ENCODE measurements at places on chromosomes 2 and 18. TPM values are rescaled to one million over a fixed set of nuclear protein-coding genes. Genes with fewer than 3 reads are reported as not detected.

Gene CIB4
- not detected for total RNA-seq

Gene C2orf92
- total RNA-seq: 26.7 TPM

Gene SLC30A3
- not detected for total RNA-seq

Gene DTNA
- 20.8 TPM for total RNA-seq

Gene FTCDNL1
- total RNA-seq: 8.0 TPM

Gene SH3BP4
- total RNA-seq: 20.0 TPM

Gene LONRF2
- 1.8 TPM for total RNA-seq

Gene MC4R
- total RNA-seq: not detected

Gene L3MBTL4
- total RNA-seq: 13.4 TPM

Gene ZBTB7C
- total RNA-seq: 24.3 TPM

Gene ALPP
- not detected for total RNA-seq

Gene CD302
- total RNA-seq: 72.4 TPM

Gene C18orf54
- 3.0 TPM for total RNA-seq

Gene ARPC2
- total RNA-seq: 554 TPM

DNA sequence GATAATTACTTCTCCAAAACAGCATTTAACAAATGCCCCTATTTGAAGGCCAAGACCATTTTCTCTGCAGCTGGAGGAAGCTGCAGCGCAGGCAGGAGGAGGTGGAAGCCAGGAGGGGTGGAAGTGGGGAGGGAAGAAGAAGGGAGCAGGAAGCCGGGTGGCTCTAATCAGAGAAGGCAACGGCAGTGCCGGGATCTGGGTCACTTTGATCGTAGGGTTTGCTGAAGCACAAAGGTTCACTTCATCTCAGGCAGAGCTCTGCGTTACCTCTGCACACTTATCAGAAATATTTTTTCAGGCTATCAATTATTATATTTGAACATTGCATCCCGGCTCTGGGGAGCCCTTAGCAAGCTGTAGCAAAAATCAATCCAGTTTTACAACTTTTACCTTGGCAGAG is 315.8 kb upstream of the POU3F3 start:
- DNase-seq: no peak

- DNase-seq: no peak
Observed at GRCh38 chr2:173415431-173416381, 61.0 kb downstream of the CDCA7 start.

DNA sequence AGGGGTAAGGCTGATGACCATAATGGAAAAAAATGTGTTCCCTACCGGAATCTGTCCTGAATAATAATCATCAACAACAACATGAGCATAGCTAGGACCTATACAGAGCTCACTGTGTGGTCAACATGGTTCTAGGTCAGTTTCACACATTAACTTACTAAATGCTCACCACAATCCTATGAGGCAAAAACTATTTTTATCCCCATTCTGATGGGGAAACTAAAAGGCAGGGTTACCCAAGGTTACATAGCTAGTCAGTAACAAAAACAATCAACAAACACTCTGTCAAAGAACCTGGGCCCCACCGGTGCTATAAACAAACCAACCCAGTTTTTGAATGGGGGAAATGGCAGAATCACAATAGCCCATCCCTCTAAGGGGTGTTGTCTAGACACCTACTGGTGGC is 40.1 kb downstream of the AOX1 start:
- no peak for DNase-seq

DNA sequence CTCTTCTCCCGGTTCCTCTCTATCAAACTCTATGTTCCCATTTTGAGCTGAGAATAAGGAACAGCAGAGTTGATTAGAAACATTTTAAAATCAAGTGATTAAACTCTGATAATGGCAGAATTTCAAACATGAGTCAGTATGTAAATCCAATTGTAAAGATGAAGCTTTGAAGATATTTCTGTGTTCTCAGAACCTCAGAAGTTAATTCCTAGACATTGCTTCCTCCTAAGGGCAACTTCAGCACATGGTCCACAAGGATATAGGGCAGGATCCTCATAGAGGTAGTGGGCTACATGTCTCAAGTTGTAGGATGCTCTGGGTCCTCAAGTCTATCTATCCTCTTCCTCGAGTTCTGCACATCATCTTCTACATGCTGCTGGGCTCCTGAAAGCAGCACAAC is 46.3 kb downstream of the QPCT start:
- DNase-seq: no peak

GRCh38 chr18:63897072-63897471 is 9.6 kb downstream of the SERPINB2 start:
- no peak for DNase-seq

DNA sequence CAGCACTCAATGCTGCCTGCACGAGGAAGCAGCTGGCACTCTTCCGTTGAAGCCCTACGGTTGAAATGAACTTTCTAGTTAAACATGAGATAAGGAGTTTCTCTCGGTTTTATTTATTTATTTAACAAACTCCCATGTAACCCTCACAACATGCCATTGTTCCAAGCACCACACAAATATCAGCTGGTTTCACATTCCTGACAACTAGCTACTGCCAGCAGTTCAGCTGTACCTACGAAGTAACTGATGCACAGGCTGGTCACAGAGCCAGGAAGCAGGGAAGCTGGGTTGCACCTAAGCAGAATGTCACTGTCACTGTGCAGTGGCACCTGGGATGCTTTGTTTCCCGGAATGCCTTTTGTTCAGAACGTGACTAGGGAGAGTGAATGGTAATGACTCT is 18.1 kb downstream of the TIMM21 start:
- no peak for DNase-seq

GRCh38 chr2:135037831-135038230 is 9.4 kb downstream of the MAP3K19 start:
- DNase-seq: no peak

GRCh38 chr2:206125901-206126300 is 33.3 kb downstream of the NDUFS1 start:
- DNase-seq: no peak

DNA sequence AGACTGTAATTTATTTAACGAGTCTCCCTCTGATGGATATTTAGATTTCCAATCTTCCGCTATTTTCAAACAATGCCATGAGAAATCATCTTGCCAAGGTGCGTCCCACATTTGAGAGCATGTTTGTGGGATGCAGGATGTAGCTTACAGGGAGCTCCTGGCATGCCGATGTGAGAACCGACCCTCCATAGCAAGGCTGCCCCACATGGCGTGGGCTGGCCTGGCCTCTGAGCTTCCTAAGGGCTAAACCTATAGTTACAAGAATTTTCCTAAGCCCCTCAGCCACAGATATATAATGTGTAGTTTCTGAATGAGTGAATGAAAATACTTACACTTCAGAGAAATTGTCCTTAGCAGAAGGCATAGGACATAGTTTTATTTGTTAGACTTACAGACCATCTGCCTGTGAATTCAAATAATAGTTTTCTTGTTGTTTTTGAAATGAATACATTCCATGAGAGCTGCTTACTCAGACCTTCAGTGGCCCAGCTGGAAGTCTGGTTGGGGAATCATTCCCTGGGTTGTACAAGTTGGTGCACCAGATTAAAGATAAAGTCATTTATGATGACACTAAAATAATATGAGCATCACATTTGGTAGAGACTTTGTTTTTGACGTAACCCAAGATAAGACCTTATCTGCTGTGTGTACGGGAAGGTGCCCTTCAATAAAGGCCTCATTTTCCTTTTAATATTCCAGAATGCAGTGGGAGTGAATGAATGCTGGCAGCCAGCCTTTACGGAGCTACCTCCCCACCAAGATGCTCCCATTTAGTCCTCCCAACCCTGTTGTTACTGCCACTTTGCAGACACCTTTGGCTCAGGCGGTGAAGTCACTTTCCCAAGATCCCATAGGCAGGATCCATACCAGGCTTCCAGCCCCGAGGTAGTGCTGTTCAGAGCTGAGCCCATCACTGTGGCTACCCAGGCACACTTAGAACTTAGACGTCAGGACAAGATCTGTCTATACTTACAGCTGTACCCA is 107.1 kb downstream of the GLI2 start:
- peak; percentile 59 for DNase-seq

DNA sequence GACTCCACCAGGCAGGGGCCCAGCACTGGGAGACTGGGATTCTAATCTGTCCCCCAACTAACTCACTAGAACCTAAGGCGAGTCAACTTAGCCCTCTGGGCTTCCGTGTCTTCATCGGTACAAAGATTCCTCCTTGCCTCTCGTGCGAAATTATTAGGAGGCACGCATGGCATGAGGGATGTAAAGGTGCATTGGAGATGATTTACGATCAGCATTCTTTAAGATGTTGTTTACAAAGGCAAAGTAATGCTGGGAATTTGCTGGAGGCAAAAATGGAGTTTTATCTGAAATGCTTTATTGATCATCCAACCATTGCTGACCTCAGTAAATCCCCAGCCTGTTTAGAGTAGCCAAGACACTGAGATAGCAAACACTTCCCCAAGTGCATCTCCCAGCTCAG is 171.8 kb upstream of the KLHL29 start:
- no peak for DNase-seq

- no peak for DNase-seq
Observed at GRCh38 chr2:216478151-216478550, 20.5 kb upstream of the RPL37A start.

- no peak for DNase-seq
Observed at GRCh38 chr2:206937555-206937954, 1.8 kb upstream of the CPO start.

GRCh38 chr2:12416600-12416999 is 300.1 kb upstream of the TRIB2 start:
- peak; percentile 81 for DNase-seq

DNA sequence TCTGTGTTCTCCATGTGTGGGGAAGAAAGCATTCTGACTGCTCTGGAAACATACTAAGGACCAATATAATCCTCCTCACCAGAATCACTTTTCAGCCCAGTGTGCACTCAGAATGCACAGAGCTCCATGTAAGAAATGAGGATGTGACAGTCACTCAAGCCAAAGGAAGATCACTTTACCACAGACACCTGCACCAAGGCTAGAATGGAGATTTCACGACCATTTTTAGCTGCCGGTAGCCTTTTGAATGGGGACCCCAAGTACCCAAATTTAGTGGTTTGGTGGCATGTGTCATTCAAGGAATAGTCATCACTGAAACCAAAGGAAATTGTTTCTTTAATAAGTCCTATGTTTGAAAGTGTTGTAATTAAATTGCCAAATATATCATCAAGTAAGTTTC is 613.2 kb upstream of the ACVR2A start:
- DNase-seq: no peak

- no peak for DNase-seq
Observed at GRCh38 chr18:2986150-2986865, 26.6 kb downstream of the LPIN2 start.

DNA sequence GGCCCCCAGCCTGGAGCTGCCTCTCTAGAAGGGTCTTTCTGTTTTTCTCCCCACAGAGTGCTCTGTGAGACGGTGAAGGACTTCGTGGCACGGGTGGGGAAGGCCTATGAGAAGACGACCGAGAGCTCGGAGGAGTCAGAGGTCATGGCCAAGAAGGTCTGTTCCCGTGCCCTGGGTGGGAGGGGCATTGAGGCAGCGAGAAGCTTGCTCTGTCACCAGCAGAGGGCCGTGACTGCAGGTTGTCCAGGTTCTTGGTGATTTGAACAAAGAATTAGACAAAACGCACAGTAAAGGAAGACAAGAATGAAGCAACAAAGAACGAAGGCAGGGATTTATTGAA is 93.9 kb downstream of the DGKD start:
- peak; percentile 41 for DNase-seq

- no peak for DNase-seq
Observed at GRCh38 chr2:162342321-162342720, 1.6 kb upstream of the GCA start.

DNA sequence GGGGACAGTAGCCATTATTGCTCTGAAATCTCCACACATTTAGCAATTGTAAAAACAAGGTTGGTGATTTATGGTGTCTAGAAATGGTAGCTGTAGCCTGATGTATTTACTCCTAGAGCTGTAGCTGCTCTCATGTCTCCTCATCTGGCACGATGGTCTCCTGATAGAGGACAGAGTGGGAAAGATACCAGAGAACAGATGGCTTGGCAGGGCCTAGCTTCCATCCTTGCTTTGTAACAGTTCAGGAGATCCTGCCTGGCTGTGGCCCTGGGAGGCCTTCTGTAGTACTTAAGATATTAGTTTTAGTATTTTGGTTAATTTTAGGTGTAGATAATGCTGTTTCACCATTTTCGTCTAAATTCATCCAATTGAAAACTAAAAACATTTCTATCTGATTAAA is 6.7 kb downstream of the ATG16L1 start:
- DNase-seq: no peak

GRCh38 chr2:220955776-220956175 is 616.3 kb downstream of the EPHA4 start:
- DNase-seq: no peak

- DNase-seq: no peak
Observed at GRCh38 chr2:192983173-192983572, 788.4 kb upstream of the TMEFF2 start.

- DNase-seq: peak; percentile 87
Observed at GRCh38 chr18:63366213-63367052, 573 bp downstream of the KDSR start.

DNA sequence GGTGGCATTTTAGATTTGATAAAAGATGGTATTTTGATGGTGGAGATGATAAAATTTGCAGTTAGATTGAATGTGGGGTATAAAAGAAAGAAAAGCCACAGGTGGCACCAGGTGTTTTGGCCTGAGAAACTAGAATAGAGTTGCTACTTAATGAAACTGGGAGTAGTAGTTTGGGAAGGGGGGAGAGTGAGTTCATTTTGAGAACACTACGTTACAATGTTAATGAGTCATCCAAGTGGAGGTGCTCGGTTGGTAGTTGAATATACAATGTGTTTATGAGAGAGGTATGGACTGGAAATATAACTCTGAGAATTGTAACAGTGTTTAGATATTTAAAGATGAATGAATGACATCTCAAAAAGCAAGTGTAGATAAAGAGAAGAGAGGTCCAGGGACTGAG is 26.4 kb downstream of the EPG5 start:
- DNase-seq: no peak

DNA sequence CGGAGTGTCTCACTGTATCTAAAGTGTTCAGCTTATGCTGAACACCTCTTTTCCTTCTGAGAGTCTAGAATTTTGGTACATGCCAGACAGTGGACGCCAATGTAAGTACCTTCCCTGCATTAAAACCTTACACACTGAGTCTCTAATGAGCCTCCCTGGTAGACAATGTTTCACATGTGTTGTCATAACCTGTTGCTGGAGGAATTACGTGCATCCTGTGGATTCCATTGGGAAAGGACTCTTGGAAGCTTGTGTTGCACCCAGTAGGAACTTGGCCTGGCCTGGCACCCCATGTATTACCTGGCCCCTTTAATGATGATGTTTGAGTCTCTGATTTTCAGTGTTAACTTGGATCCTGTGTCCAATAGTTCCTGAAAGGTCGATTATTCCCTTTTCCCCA is 20.5 kb downstream of the CHCHD5 start:
- no peak for DNase-seq

- DNase-seq: no peak
Observed at GRCh38 chr2:6343076-6343475, 522.6 kb downstream of the CMPK2 start.

DNA sequence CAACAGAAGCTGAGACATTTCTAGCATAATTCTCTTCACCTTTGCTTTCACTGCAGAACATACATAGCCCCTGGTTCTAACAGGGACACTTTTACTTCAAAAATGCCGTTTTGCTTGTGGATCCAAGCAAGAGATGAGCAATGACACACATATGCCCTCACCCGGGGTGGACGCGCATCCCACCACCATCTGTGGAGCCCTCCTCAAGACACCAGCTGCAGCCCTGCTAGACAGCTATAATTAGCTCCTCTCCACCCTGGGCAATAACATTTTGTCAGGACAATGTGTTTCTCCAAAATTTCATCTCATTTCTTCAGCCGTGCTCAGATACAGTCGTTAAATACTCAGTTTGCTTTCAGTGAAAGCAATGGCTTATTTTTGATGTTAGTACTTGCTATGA is 368.7 kb upstream of the RAB6C start:
- DNase-seq: no peak

GRCh38 chr18:48743886-48744285 is 205.1 kb downstream of the CTIF start:
- DNase-seq: no peak
